ENCODE measurements at places on chromosomes 12 and 14. TPM values are rescaled to one million over a fixed set of nuclear protein-coding genes. Genes with fewer than 3 reads are reported as not detected.

The CAPS2 gene
- total RNA-seq = 1.9 TPM

The EIF2S3B gene
- total RNA-seq = 1.5 TPM

The EXOC3L4 gene
- total RNA-seq = not detected

The PRIMA1 gene
- total RNA-seq = not detected

The EPS8 gene
- total RNA-seq = 0.65 TPM

The TMEM63C gene
- 0.51 TPM for total RNA-seq

The DPPA3 gene
- total RNA-seq = not detected

The BLTP3B gene
- 57.4 TPM for total RNA-seq

The TMTC2 gene
- 1.9 TPM for total RNA-seq

The AICDA gene
- not detected for total RNA-seq

The CCDC196 gene
- not detected for total RNA-seq

The OR6C2 gene
- not detected for total RNA-seq

The NKX2-1 gene
- total RNA-seq = not detected

The ITGA7 gene
- 4.1 TPM for total RNA-seq

The FAM186B gene
- 0.17 TPM for total RNA-seq

The NXPH4 gene
- total RNA-seq = 0.38 TPM

The SLC8A3 gene
- 0.25 TPM for total RNA-seq

The TAS2R46 gene
- 0.34 TPM for total RNA-seq

The STRN3 gene
- 21.7 TPM for total RNA-seq

The A2M gene
- total RNA-seq = not detected

The FAM181A gene
- total RNA-seq = not detected

The AVPR1A gene
- not detected for total RNA-seq

The GLRX5 gene
- total RNA-seq = 50.4 TPM

The CCDC38 gene
- total RNA-seq = 0.25 TPM

The FOXA1 gene
- total RNA-seq = not detected

The DHRS2 gene
- 3.0 TPM for total RNA-seq

The ABHD12B gene
- total RNA-seq = not detected

The LRRK2 gene
- 0.25 TPM for total RNA-seq

The EFS gene
- not detected for total RNA-seq

The RECQL gene
- total RNA-seq = 90.4 TPM

The TC2N gene
- 14.6 TPM for total RNA-seq

The HECTD4 gene
- 29.0 TPM for total RNA-seq

The C12orf54 gene
- total RNA-seq = not detected

The TAS2R10 gene
- not detected for total RNA-seq

The COCH gene
- 3.1 TPM for total RNA-seq

The AQP6 gene
- not detected for total RNA-seq

The FLRT2 gene
- not detected for total RNA-seq

The APOF gene
- not detected for total RNA-seq

The SERPINA9 gene
- total RNA-seq = not detected

The KRT82 gene
- total RNA-seq = not detected

The SIX1 gene
- not detected for total RNA-seq

The AHNAK2 gene
- 0.02 TPM for total RNA-seq

The CLEC14A gene
- not detected for total RNA-seq

The ITGB7 gene
- 248 TPM for total RNA-seq

The ING4 gene
- 13.3 TPM for total RNA-seq

The PLEKHG7 gene
- not detected for total RNA-seq

The KIF21A gene
- 48.9 TPM for total RNA-seq
